ENCODE measurements at places on chromosomes 3 and 15. TPM values are rescaled to one million over a fixed set of nuclear protein-coding genes. Genes with fewer than 3 reads are reported as not detected.

DNA sequence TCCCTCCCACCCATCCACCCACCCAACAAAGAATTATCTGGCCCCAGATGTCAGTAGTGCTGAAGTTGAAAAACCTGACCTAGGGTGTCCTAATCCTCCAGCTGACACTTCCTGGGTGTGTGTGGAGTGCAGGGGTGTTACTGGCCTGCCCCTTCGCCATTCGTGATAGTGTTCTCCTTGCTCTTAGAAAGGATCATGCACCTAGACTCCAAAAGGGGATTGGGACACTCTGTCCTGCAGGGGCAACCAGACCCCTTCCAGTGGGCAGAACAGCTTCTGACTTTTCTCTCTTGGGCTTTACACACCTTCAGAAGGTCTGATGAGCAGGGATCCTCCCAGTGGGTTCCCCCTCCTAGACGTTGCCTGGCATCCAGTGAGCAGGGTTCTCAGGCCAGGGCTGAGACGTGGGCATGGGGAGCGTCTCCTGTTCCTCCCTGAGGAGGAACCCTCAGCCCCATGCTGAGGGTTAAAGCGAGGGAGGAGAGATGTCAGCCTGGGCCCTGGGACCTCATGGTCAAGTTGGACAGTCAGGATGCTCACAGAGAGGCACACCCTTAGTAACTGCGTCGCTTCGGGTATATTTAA lies 75.0 kb downstream of the AAGAB start:
- no peak for DNase-seq

DNA sequence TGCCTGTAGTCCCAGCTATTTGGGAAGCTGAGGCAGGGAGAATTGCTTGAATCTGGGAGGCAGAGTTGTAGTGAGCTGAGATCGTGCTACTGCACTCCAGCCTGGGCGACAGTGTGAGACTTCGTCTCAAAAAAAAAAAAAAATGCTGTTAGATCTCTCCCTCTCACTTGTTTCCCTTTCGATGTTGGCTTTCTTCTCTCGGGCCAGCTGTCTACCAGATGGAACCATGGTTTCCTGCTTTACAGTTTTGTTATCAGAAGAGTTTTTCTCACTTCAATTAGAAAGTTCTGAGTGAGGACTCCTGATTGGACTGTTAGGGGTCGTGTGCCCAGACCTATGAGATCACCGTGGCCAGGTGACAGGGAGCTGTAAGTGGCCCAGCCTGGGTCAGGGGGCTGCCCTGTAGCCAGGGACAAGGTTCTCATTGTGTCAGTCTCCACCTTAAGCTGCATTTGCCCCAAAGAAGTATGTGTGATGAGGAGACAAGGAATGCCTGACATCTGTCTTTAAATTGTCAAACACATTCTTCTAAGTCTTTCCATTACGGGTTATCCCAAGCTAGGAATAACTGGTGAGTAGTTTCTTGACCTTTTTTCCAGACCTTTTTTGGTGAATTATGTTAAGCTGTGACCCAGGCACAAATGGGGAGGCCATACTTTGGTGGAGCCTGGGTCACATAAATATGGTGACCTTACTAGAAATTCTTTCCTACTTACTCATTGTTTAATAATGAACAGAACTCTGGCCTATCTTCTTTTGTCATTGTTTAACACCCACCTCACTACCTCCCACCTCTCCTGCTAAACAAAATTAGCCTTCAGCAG lies 25.2 kb downstream of the SNAPC5 start:
- no peak for DNase-seq

DNA sequence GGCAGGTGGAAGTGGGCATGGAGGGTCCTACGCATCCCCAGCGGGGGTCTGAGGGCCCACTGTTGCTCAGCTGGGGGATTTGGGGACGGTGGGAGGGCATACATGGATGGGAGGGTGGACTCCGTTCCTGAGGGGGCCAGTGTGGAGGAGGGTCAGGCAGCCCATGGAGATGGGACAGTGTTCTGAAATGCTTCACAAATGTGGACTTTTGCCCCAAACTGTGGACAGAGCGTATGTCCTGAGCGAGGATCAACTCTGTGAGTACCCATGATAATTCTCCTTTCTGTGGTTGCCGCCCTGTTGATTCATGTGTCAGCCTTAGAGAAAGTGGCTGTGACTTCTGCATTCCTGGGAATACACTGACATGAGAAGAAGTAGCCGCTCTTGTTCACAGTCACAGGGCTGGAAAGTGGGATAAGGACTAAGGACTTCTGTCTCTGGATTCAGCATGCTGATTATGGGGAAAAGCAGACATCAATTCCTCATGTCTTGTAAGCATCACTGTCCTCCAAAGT lies 33.4 kb downstream of the SMAD3 start:
- DNase-seq, result no peak

DNA sequence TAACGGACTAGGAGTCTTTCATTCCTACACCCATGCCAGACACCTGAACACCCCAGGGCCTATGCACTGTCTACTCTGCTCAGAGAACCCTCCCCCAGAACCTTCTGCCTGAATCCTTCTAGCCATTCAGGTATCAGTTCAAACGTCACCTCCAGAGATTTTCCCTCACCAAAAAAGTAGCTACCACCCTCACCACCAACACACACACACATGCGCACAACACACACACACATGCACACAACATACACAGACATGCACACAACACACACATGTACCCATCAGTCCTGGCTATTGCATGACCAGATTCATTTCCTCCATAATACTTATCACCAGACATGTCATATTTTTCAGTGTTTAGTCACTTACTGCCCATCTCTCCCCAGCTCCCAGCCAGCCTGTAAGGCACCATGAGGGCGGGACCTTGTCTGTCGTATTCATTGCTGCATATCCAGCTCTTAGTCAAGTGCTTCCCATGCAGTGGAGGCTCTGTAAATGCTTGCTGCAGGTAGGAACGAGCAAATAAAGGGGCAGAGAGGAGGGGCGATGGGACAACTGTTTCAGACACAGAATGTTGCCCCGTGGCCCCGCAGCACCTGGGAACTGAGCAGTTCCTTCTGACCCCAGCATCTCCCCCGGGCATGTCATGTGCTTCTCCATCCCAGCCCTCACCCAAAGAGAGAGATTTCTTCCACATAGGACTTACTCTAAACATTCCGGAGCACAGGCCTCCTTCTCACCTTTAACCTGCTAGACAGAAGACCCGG lies 29.2 kb downstream of the XXYLT1 start:
- DNase-seq, result no peak

GRCh38 chr3:150419076-150419868 lies 11.2 kb downstream of the TSC22D2 start:
- DNase-seq, result no peak

DNA sequence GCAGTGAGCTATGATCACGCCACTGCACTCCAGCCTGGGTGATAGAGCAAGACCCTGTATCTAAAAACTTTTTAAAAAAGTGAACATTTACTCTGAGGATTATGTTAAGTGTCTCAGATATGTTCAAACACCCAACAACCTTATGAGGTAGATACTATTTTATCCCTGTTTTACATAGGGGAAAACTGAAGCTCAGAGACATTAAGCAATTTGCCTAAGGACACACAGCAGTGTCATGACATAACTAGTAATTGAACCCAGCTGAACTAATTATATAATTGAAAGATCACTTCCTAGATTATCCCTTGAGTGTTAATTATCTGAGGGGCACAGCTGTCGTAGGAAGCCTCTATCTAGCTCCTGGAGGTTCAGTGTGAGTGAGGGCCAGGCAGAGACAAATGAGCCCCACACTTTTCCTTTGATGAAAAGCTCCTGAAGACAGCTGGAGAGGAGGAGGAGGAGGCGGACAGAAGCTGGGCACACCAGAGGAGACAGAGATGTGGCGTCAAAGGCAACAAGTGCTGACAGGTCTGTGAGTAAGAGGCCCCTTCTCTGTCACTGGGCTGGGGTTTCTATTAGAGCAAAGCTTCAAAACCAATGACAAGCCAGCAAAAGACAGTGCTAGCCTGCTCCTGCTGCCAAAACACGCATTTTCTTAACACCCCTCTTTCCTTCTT lies 20.5 kb downstream of the TRH start:
- DNase-seq, result no peak

DNA sequence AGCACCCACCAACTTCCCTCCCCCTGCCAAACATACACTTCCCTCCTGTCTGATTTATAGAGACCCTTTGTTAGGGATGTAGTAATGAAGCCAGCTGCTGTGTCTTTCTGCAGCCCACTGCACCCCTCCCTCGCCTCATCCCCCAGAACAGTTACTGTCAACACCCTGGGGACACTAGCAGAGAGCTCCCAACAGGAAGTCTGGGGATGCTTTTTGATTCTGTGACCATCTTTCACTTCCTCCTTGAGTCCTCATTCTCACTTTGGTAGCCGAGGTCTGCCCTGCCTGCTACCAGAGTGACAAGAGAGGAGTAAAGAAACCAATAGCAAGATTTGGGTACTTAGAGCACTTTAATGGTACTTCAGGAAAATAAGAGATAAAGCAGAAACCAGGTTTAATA lies 201.6 kb downstream of the SATB1 start:
- no peak for DNase-seq

DNA sequence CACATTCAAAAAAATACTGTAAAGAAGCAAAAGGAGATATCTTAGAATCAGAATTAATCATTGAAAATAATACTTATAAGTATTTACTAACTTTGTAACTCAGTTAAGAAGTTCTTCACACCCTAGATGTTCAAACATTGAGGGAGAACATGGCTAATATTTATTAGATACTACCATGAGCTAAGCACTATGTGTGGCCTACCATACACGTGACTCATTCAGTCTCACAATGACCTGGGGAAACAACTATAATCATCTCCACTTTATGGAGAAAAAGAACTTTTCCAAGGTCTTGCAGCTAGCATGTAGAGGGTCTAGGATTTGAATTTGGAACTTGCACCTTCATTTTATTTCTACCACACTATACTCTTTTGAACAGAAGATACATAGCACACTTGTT lies 361.9 kb upstream of the CFAP20DC start:
- no peak for DNase-seq

GRCh38 chr3:64625381-64625780 lies 62.4 kb downstream of the ADAMTS9 start:
- no peak for DNase-seq

- no peak for DNase-seq
Observed at GRCh38 chr3:99669879-99670555, 31.6 kb downstream of the COL8A1 start.

GRCh38 chr3:194736277-194736895 lies 50.7 kb downstream of the FAM43A start:
- no peak for DNase-seq

DNA sequence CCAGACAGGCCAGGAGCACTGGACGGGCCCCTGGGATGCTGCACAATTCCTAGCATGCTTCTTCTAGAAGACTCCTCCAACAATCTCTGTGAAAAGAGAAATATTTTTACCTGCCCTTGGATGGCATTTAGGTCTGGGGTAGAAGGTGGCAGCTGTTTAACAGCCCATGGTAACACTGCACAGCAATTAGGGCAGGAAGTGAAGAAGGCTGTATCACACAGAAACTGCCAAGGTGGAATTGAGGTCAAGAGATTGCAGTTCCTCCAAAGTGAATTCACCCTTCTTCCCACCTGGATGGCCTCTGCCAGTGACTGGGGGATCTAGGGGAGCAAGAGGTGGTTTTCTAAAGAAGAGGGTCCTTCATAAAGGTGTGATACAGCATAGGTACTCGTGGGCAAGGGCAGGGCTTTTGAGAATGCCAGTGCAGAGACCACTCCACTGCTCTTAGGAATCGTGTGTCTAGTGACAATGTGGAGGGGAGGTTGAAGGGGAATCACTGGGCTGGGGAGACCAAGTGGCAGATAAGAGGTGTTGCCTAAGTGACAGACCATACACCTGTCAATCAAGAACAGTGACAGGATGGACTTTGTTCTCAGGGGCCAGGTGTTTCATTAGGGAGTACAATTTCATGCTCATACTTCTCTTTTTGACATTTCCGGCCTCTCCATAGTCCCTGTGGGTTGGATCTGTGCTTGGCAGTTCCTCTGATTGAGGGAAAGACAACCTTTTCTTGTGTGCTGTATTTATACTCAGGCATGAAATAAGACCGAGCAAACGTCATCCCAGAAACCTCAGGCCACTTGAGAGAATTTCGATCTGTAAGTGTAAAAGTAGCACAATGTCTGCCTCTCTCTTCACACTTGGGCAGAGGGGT lies 83.5 kb upstream of the BCL6 start:
- no peak for DNase-seq

GRCh38 chr3:188749010-188749617 lies 422.7 kb upstream of the TPRG1 start:
- DNase-seq, result no peak

- DNase-seq, result no peak
Observed at GRCh38 chr3:68249265-68249664, 594.9 kb upstream of the SUCLG2 start.

GRCh38 chr3:133396906-133397305 lies 3.0 kb upstream of the BFSP2 start:
- DNase-seq, result no peak

DNA sequence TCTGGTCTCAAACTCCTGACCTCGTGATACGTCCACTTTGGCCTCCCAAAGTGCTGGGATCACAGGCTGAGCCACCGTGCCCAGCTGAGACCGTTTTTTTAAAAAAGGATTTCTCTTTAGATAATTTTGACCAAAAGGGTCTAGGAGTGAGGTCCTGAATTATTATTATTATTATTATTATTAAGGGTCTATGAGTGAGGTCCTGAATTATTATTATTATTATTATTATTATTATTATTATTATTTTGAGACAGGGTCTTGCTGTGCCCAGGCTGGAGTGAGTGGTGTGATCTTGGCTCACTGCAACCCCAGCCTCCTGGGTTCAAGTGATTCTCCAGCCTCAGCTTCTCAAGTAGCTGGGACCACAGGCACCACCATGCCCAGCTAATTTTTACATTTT lies 20.6 kb upstream of the ARID3B start:
- DNase-seq, result no peak

DNA sequence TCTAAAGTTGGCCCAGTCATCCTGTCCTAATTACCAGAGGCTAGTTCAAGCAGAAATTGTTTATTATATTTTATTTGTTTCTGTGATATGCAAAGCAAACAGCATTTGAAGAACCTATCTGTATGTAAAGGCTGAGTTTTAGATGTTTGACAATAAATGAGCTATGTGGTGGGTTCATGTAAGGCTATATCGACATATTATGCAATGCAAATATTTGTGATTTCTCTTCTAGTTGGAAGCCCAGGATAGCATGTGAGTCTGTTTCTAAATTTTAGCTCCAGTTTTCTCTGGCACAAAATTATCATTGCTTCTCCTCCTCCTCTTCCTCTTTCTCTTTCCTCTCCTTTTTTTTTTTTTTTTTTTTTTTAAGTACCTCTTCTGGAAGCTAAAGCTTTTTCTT lies 263.2 kb upstream of the LMCD1 start:
- no peak for DNase-seq

- DNase-seq, result no peak
Observed at GRCh38 chr3:48440590-48440958, 517 bp downstream of the TMA7 start.

GRCh38 chr3:159782724-159783421 lies 205.8 kb upstream of the IL12A start:
- DNase-seq, result no peak

GRCh38 chr3:49533786-49534519 lies 20.3 kb upstream of the BSN start:
- no peak for DNase-seq

- DNase-seq, result no peak
Observed at GRCh38 chr15:91950631-91951329, 97.3 kb downstream of the SLCO3A1 start.

GRCh38 chr15:83225449-83225848 lies 17.8 kb upstream of the HDGFL3 start:
- DNase-seq, result no peak

GRCh38 chr3:30044515-30044914 lies 561.9 kb upstream of the TGFBR2 start:
- no peak for DNase-seq

GSK3B gene
- 49.9 TPM for polyA plus RNA-seq

MOBP gene
- polyA plus RNA-seq, result 0.22 TPM

CFAP100 gene
- 1.7 TPM for polyA plus RNA-seq

SHF gene
- 15.6 TPM for polyA plus RNA-seq
